ENCODE measurements at places on chromosomes 12 and 14.

DNA sequence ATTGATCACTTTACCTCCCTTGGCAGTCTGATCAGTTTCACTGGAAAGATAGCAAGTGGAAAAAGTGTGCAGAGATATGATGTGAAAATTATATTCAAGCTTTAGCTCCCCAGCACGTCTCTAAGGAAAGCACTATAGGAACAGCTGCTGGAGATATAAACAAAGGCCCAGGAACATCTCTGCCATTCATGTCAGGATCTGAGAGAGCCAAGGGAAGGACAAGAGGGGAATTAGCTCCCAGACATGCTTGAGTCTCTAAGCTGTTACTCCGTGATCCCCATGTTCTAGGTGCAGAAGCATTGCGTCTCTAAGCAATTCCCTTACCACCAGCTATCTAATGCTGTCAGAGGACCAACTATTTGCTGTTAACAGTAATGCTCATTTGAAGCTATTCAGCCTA, 700.2 kb downstream of the DIO2 start:
- DNase-seq = no peak

DNA sequence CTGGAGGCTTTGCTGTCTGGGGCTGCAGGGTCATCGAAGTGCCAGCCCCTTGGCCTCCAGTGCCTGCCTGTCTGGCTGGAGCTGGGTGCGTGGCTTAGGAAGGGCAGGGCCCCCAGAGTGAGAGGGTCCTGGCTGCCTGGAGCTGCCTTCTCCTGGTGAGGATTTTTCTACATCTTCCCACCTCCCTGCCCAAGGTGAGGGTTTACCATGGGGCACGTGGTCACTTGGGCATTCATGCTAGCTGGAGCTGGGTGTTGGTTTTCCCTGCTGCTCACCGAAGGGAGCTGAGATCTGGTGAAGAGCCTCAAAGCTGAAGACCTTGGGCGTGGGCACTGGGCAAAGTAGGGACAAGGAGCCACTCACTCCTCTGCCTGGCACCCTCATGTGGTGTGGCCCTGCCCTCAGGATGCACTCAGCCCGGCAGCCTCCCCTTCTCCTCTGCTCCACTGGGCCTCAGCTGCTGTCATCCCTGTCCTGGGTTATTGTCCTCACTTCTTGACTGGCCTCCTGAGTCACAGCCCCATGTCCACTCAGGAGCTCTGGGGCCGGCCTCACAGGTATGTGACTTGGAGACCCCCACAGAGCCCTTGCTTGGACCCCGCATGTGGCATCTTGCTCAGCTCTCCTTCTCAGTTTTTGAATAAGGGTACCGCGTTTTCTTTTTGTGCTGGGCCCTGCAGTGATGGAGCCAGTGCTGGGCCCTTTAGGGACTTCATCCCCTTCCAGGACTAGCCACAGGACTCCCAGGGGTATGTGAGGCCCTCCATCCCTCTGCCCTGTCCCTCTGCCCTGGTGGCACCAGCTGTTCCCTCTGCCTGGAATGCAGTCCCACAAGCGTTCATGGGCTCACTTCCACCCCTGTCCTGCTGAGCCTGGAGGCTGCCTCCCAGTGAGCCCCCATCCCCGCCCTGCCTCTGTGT, 1.6 kb downstream of the CEP170B start:
- DNase-seq = no peak

DNA sequence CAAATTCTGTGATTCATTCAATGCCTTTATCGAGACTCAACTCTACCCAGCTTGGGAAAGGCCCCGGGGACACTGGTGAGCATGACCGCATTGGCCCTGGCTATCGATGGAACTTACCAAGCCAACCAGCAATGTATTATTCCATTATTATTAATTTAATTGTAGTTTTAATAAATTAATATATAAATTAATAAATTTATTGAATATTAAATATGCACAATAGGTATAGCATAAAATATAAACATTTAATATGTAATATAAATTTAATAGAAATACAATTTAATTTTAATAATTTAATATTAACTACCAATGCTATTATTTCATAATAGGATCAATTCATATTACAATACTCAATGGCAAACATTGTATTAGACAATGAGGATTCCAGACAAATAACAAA, 163.4 kb downstream of the DPF3 start:
- no peak for DNase-seq

DNA sequence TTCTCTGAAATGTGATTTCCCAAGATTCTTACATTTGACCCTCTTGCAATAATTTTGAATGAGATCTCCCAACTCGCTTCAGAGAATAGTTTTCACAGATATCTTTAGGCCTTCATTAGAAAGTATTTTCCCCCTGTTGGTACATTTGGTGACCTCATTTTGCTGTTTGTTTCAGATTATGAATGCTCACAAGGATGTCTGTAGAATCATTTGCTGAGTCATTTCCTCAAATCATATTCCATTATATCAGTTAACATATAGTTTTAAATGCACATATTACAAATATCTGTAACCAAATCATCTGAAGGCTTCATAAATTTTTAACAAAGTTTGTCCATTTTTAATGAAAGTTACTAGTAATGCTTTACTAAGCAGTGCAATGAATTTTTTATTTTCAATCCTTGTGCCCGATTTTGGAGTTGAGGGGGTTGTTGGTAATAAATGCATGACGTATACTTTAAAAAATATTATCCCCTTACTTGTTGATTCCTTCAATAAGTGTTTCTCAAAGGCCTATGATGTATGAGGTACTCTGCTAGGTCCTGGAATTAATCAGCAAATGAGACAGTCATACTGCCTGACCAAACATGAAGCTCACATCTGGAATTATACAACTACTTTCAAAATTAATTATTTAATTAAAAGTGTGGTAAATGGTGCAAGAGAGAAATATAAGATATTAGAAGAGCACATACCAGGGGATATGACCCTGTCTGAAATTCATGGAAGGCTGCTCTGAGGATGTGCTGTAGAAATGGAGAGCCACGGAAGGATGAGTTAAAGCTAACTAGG, 126.9 kb upstream of the RAP1B start:
- DNase-seq = no peak

GRCh38 chr14:85587151-85587711, 57.3 kb downstream of the FLRT2 start:
- DNase-seq = no peak

Data from activated T-cell treated with anti-CD3 and anti-CD28 coated beads for 1 hour (primary cell).